ENCODE measurements at places on chromosomes 7 and 10. TPM values are rescaled to one million over a fixed set of nuclear protein-coding genes. Genes with fewer than 3 reads are reported as not detected.

The GRM3 gene
- not detected for total RNA-seq

The HHEX gene
- 0.11 TPM for total RNA-seq

The PAPOLB gene
- not detected for total RNA-seq

The PRF1 gene
- total RNA-seq = 21.8 TPM

The TECPR1 gene
- 21.8 TPM for total RNA-seq

The GJD4 gene
- total RNA-seq = not detected

The ENTPD1 gene
- total RNA-seq = 0.37 TPM

The PNLIPRP2 gene
- total RNA-seq = not detected

The PEX1 gene
- total RNA-seq = 16.0 TPM

The EPO gene
- total RNA-seq = not detected

All from activated CD4-positive, alpha-beta T cell treated with anti-CD3 and anti-CD28 coated beads for 36 hours (primary cell).